ENCODE measurements at places on chromosomes 6 and 20.

DNA sequence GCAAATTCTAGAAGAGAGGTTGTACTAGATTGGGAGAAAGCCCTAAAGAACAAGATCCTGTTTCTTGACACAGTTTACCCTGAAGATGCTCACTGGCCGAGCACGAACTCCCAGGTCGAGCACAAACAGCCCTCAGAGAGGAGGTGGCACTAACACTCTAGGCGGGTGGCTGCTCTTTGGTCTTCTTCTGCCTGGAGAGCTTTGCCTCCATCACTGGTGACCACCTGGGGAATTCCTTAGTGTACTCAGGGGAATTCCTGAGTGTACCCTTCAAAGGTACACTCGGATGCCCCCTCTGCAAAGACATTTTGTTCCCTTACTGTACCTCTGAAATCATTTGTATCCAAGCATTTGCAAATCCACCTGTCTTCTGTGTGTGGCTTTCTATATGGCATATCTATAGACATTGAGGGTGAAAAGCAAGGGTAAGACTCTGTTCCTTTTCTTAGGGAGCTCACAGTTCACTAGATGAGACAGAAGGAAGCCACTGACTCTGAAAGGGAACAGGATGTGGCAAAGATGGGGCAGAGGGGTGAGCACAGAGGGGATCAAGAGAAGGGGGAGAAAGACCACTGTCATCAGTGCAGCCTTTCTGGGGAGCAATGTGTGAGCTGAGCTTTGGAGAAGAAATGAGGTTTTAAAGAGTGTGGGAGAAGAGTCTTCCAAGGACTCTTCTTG lies 169.8 kb upstream of the PROKR2 start:
- DNase-seq = no peak

GRCh38 chr20:59785986-59786795 lies 147.2 kb downstream of the SYCP2 start:
- DNase-seq = no peak

DNA sequence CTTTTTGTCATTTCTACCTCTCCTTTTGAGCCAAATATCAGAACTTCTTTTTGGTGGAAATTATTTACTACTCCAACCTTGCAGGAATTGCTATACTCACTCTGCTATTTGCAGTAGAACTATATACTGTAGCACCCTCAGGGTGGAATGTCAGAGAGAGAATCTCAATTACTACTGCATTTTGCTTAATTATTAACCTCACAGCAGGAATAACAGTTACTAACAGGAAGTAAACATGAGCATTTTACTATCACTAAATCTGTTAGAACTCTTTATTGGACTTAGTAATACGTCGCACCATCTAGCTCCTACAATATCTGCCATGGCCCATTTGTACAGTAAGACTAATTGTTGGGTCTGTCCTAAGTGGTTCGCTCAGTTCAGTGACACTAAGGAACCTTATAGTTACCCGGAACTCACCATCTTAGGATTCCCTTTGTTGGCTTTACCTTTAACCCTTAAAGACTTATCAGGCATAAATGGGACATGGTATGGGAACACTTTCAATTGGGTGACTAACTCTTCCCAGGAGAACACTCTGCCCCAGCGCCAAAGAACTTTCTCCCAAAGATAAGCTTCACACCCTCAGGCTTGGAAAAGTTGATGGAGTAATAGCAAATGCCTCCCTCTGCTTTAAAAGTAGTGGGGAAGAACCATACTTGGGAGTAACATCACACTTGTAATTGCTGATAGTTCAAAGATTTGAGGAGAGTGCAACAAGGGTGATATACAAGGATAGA lies 38.8 kb downstream of the PLN start:
- no peak for DNase-seq

GRCh38 chr6:126923807-126924206 lies 194.7 kb upstream of the RSPO3 start:
- DNase-seq = no peak

GRCh38 chr6:40512340-40512739 lies 74.8 kb downstream of the LRFN2 start:
- DNase-seq = no peak

- no peak for DNase-seq
Measured at GRCh38 chr20:50298554-50299324, 108.1 kb downstream of the CEBPB start.

- no peak for DNase-seq
Measured at GRCh38 chr20:49712996-49713752, 504 bp downstream of the B4GALT5 start.

DNA sequence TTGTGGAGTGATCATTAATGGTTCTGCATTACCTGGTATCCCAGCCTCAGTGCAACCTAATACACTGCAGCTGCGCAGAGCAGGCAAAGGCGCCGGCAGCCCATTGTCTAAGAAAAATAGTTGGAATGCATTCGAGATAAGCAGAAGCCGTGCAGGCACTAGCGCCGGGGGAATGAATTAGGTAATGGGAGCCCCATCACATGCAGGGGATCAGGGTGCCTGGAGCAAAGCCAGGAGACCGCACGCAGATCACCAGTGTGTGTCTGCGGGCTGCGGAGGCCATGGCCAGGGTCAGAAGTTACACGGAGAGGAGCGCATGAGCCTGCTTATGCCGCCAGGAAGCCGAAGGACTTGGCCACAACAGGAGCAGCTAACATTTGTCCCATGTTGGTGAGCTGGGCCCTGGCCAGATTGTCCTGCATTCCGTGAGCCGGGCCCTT lies 156.8 kb downstream of the DLL1 start:
- no peak for DNase-seq

GRCh38 chr6:144896289-144896688 lies 611.2 kb downstream of the UTRN start:
- DNase-seq = no peak

DNA sequence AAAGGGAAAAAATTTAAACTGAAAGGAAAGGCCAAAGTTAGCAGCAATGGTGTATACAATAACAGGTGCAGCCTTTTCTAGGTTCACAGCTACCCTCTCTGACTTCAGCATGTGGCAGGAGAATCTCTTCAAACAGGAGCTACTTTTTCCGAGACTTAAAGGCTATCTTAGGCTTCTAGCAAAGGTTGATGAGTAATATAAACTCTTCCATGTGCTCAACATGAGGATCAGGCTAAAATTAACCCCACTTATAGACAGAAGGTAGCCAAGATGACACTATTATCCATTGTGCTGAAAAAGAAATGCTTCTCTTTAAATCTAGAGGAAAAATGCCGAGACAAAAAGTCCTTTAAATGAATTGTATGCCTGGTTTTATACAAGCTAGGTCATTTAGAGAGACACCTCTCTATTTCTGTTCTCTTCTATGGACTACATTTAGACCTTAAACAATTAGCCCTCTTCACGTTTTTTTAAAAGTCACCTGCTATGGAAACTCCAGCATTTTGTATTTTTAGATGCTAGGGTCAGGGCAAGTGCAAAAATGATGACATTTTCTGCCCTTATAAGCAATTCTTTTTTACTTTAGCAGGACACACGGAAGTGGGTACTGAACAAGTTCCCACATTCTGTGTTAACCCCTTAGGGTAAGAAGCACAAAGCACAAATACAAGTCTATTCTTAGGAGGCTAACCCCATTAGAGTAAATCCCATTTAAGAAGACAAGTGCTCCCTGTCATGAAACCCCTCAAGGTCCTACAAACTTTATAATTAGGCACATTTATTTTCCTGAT lies 216.8 kb upstream of the CITED2 start:
- no peak for DNase-seq
